Mucosa of descending colon (tissue), 3 donors: ENCODE measurements at places on chromosomes 3 and 15.

GRCh38 chr3:88291486-88291885, 141.7 kb downstream of the C3orf38 start:
- no peak for DNase-seq

- DNase-seq = no peak
Measured at GRCh38 chr15:101451266-101451799, 38.2 kb downstream of the PCSK6 start.

- no peak for DNase-seq
Measured at GRCh38 chr3:159236321-159236720, 434.5 kb downstream of the MFSD1 start.

DNA sequence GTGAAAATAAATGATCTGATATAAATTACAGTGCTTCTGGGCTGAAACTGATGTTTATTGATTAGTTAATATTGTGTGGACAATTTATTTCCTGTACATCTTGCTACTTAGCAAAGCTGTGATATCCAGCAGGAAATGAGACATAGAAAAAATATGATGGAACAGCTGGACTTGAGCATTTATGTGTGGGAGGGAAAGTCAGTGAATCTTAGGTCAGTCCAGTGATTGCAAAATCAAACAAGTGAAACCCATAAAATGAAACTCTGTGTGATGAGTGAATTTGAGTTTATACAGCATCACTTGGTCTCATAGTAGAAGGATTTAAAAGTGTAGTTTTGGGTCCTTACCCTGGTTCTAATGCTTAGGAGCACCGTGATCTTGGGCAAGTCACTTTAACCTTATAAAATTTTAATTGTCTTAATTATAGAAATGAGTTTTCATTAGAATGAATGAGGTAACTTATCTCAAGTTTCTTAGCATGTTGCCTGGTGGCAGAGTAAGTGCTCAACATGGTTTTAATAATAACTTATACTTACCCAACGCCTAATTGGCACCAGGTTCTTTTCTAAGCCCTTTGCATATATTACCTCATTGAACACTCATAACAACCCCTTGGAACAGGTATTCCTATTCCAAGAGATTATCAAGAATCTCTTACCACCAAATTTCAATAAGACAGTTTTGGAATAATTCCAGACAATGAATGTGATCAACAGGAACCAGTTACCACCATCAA, 194.6 kb downstream of the ADAMTSL3 start:
- DNase-seq = no peak

DNA sequence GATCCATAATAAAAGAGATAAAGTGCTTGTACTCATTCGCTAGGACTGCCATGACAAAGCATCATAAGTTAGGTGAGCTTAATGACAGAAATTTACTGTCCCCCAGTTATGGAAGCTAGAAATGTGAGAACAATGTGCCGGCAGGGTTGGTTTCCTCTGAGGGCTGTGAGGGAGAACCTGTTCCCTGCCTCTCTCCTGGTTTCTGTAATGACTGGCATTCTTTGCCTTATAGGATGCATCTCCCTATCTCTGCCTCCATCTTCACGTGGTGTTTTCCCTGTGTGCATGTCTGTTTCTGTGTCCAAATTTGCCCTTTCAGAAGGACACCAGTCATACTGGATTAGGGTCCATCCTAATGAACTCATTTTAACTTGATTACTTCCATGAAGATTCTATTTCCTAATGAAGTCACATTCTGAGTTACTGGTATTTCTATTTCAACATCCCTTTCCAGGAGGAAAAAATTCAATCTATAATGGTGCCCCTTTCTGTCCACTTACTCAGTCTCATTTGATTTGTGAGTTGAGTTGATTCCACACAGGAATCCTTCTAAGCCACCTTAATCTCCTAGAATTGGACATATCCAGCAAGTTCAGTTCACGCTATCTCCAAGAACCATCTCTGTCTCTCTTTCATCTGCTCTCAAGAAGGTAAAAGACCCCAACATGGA, 71.2 kb upstream of the LIPC start:
- DNase-seq = no peak
